ENCODE measurements at places on chromosomes 4 and X.

DNA sequence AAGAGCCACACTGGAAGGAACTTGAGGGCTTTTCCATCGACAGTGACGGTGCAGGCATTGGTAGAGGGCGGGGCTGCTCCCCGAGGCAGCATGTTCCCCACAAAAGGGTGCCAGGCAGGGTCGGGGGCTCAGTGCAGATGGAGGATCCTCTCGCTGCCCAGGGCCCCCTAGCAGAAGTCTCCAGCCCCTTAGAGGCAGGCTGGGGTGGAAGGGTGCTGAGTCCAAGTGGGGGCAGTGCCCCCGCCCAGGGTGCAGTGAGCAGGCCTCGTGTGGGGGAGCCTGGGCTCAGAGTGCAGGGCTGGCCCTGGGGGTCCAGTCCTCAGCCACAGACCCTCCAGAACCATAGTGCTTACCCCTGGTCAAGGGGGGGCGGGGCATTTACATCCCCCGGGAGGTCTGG, 9.0 kb downstream of the CPZ start:
- DNase-seq = no peak

DNA sequence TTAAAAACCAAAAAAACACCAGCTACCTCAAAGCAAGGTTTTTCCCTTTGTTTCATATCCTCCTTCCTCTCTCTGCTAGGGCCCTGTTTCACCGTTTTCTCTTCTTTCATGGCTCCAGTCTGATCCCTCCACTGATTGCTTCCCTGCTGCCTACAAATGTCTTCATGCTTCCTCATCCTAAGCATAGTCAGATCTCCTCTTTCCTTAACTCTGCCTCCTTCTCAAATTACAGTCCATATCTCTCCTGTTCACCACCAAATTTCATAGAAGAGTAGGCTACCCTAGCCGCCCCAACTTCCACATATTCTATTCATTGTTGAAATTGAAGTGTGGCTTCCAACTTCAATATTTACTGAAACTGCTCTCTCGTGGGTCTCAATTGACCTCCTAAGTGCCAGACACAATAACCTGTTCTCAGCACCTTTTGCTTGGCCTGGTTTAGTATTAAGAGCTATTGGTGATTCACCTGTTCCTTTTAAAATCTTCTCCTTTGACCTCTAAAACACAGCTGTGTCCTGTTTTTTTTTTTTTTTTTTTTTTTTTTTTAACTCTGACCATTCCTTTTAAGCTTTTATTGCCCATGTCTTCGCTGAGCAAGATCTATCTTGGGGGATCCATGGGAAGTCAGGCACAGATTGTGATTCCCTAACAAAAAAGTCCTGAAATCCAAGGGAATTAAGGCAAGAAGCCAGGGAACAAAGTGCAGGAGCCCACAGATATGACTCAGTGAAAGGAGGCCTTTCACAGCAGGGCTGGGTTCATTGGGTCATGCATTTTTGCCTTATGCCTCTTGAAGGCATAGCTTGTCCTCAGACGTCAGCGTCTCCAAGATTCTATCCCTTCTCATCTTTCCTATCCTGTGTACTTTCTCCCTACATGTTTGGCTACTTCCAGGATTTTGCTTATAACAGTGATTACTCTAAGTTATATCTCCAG, 85.4 kb downstream of the RPS3A start:
- DNase-seq = no peak

- peak; percentile 44 for DNase-seq
Measured at GRCh38 chr4:24973747-24974601, 56.8 kb downstream of the LGI2 start.

DNA sequence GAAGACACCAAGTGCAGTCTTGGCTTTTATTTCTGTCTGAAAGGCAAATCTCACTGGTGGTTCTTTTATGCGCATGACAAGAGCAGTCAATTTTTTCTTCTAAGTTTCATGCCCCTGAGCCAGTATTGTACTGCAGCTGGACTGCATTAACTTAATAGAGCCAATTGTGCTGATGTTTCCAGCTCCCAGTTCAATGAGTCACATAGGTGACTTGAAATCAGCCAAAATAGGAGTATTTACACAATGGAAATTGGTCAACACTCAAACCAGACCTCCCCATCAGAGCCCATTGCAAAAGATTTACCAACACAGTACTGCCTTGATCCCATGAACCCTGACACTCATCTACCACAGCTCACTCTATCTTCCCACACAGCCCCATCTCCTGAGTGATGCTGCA, 100.3 kb upstream of the GUCY1A1 start:
- DNase-seq = no peak

Measured in adrenal gland (tissue), 19 donors.